ENCODE measurements at places on chromosomes 4 and X.
A peak's percentile ranks its signal among the peaks of the same experiment; 100 is the strongest.

DNA sequence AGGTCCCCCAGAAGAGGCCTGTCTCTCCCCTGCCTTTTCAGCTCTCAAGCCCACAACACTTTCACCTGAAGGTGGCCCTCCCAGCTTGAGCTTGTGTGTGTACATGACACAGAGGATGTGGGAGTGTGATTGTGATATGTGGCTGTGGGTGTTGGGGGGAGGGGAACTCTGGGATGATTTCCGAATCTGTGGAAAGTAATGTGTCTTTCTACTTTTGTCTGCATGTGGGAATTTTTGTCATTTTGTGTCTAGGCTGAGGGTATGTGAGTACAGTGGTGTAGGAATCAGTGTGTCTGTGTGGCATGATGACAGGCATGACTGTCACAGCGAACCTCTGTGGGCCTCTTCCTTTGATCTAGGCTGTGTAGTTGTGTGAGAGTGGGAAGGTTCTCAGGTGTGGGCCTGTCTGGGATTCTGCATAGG, 6.4 kb downstream of the SYP start:
- no peak for DNase-seq

DNA sequence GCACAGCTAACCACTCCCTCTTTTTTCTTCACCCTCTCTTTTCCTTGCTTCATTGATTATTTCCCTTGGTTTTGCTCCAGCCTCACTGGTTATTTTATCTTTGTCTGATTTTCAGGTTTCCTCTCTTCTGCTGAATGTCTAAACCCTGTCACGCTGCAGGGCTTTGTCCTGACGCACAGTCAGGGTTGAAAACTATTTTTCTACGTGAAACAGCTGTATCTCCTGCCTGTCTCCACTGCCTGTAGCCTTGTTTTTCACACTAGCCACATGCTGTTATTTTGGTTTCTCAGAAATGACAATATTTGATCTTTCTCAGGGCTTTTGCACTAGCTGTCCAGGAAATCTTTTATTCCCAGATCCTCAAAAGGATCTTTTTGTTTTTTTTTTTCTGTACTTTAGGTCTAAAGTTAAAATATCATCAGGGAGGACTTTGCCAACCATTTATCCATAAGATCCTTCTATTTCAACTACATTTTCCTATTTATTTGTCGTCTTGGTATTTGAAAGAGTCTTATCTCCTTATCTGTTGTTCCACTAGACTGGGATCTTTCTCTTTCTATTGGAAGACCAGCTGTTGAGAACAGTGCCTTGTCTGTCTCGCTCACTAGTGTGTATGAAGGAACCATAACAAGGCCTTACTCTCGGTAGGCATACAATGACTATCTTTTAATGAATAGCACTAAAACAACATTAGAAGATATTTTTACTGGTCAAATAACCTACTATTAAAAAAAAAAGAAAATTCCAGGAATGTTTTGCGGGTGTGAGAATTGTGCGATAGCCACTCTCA, 164.3 kb downstream of the PDHA2 start:
- no peak for DNase-seq

DNA sequence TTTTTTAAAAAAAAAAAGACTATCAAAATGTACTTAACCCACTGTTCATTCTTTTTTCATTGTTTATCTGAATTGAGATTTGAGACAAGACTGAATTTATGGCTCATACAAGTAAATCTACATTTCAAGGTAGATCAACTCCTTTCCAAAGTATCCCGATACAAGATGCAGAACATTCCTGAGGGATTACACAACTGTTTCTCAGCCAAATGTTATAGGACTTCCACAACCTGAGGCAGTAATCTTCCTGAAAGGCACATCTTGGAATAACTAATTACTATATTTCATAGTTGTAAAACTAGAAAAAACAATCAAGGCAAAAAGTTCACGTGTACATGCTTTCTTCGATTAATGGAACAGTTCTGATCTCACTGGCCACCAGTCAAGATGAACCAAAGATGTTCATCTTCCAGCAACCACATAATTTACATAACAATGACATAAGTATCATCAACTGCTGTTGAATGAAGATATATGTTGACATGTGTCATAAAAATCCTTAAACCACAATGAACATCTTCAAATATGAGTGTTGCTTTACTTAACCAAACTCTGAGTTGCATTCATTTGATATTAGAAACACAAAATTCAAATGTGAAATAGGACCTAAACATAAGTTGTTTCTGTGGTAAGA, 225.2 kb upstream of the DKK2 start:
- no peak for DNase-seq

GRCh38 chr4:67700116-67700737, 728 bp downstream of the UBA6 start:
- no peak for DNase-seq

GRCh38 chr4:186851291-186852072, 127.8 kb upstream of the FAT1 start:
- DNase-seq, result no peak

DNA sequence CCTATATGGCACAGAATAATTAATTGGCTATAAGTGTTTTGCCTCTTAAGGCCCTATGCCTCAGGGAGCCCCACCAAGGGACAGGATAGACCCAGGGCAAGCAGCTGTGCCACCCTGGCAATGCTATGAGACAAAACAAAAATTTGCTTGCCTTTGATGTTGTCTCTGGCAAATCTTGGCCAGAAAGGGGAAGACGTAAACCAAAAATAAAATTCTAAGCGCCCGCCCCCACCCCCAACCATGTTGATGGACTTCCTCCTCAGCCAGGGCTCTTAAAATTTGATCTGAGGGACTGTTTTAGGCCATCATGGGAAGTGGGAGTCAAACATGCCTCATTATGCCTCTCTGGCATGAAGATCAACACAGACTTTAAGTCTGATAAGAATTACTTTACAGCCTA, 130.5 kb upstream of the APOOL start:
- DNase-seq, result no peak

GRCh38 chr4:143524211-143524610, 10.7 kb downstream of the SMARCA5 start:
- no peak for DNase-seq

DNA sequence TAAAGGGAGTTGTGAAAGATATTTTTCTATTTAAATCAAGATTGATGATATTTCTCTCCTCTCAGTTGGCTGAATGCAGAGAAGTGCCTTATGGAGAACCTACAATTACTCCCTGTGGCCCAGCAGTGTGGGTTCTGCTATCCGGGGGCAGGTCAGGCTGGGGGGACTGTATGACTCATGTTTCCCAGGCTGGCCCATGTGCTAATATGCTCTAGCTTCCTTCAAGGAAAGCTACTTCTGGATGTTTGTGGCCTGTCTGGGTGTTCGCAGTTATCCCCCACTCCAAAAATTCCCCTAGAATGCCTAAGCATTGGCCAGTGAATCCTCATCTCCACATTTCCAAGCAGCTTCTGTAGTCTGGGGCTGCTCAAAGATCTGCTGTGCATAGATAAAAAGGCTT, 58.9 kb upstream of the SPP1 start:
- DNase-seq, result no peak

DNA sequence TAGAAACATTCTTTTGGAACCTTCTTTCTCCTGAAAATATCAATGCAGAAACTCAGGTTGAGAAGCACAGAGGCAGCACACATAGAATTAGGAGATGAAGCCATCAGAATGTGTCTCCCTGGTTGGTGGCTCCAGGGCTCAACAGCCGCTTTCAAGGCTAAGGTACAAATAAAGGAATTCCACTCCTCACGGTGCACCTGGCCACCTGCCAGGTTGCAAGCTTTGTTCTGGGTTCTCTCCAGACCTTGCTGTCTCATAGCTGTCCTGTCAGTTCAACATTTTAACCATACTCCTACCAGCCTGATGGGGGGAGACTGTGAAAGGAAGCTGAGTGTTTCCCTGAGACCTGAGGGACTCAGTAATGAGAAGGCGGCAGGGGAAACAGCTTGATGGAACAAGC, 96.3 kb upstream of the HPF1 start:
- DNase-seq, result no peak

DNA sequence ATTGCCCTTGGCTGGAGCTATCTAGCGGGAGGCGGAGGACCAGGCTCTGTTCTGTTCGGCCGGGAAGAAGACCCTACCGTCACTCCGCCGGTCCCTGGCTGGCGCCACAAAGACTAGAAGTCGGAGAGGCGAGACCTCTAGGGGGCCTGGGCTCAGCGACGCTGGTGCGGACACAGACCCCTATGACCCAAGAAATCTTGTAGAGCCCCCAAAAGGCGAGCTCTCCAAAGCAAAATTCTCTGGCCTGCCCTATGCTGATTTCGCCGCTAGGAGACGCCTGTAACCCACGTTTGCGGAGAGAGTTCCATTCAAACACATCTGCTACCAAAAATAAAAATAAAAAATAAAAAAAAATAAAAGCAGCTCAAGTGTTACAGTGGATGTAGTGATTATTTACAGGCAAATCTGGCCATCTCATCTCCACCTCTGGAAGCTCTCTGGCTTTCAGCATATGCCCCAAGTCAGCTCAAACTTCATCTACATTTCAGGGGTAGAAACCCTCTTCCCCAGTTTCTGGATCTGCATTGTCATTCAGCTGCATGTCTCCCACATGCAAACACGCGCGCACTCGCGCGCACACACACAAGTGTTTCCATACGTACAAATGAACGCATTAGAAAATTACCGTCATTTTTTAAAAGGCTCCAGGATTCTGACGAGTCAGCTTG, 2.4 kb upstream of the PCDH10 start:
- DNase-seq, result no peak

DNA sequence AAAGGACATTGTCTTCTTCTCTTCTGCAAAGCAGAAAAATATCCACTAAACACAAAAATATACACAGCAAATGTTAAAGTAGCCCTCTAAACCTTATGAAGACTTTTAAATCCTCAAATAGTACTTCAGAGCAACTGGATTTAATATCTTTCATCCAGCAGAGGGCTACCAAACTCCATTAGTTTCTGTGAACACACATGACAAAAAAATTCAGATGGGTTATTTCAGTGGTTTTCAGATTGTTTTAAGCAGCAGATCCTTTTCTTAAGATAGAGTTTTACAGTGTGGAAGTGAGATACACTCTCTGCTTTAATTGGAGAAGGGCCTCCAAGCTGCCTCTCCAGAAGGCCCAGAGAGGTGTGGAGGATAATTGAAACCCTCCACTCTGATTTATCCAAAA, 56.7 kb downstream of the ANK2 start:
- no peak for DNase-seq

DNA sequence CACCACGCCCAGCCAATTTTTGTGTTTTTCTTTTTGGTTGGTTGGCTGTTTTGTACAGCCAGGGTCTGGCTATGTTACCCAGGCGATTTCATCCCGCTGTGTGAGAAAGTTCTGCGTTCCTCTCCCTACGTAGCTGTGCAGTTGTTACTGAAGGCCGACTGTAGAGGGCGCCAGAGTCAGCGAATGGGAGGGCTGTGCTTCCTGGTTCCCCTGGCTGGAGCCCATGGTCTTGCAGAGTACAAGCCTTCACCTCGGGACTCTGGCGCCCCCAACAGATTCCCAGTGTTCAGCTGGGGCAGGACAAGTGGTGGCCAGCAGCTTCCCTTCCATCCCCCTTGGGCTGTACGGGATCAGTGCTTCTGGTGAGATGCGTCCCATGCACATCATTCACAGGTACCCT, 5.6 kb upstream of the CT45A1 start:
- peak; percentile 29 for DNase-seq

Measured in CD4-positive, alpha-beta T cell treated with Interleukin-17A for 4 hours (primary cell).